ENCODE measurements at places on chromosomes 5 and 9.

- DNase-seq: no peak
Observed at GRCh38 chr5:179161901-179162300, 101.7 kb downstream of the ZNF354C start.

- DNase-seq: no peak
Observed at GRCh38 chr9:138097501-138097991, 220.0 kb downstream of the CACNA1B start.

- DNase-seq: no peak
Observed at GRCh38 chr5:11038772-11039171, 277.7 kb upstream of the DAP start.

DNA sequence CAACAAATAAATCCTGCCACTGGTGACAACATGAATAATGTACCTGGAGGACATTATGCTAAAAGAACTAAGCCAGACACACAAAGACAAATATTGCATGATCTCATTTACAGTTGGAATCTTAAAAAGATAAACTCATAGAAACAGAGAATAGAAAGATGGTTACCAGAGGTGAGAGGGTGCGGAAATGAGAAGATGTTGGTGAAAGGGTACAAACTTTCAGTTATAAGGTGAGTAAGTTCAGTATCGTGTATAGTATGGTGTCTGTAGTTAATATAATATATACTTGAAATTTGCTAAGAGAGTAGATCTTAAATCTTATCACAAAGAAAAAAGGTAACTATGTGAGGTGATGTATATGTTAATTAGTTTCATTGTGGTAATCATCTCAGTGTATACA, 63.3 kb downstream of the PRRC1 start:
- DNase-seq: no peak
